ENCODE measurements at places on chromosomes 7 and 10. TPM values are rescaled to one million over a fixed set of nuclear protein-coding genes. Genes with fewer than 3 reads are reported as not detected.

- DNase-seq = no peak
These were observed 115.6 kb upstream of the FAM133B start for GRCh38 chr7:92705831-92706230.

DNA sequence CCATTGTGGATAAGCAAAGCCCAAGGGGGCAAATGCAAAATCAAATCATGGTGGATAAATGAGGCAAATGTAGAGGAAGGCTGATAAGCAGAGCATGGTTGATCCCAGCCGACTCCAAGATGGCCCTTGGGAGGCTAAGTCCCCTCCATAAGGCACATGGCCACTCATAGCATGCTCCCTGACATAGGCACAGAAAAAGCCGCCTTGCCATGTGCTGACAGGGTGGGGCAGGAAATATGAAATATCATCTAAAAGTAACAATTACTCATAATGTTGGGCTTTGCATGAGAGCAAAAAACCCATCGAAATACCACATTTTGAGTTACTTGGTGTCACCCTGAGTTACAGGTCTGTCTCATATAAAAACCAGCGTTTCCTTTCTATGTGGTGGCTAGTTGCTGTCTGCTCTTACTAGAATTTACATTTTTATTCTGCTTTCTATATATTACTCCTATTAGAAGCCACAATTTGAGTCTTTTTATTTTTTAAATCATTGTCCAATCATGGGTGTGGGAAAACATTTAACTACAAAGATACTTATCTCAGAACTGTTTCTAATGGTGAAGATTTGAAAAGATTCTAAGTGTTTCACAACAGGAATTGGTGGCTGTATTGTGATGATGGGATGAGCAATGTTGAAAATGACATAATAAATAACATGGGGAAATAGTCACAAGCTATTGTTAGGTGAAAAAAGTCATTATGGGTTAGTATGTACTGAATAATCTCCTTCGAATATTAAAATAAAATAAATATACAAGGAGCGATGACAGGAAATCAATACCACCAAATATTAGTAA is 102.7 kb downstream of the CUBN start:
- DNase-seq = no peak

TMEM273 gene
- total RNA-seq = 1.3 TPM

WDR37 gene
- total RNA-seq = 18.9 TPM
